CD4-positive, CD25-positive, alpha-beta regulatory T cell (primary cell): ENCODE measurements at places on chromosomes 2 and 18.

DNA sequence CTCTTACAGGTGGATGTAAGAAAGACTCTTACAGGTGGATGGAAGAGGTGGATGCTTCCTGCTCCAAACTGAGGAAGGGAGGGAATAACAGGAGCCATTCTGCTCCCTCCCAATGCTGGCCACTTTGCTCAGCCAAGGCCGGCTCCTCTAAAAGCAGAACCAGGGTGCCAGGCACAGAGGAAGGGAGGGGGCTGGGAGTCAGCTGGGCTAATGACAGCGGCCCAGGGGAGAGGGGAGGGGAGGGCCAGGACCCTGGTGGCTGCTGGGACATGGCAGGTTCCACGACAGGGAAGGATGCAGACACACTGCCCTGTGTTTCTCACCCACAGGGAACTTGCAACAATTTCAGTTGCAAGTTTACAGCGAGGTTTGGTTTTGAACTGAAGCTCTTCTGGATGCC, 173.4 kb downstream of the ANAPC1 start:
- peaks cover 9% of the 10 kb centered on the region for H3K4me1 ChIP-seq
- no peak overlapping the region for H3K4me3 ChIP-seq
- H3K27ac ChIP-seq: no peak overlapping the region
- no peak for DNase-seq
- H3K36me3 ChIP-seq: no peaks in the 10 kb centered on the region

DNA sequence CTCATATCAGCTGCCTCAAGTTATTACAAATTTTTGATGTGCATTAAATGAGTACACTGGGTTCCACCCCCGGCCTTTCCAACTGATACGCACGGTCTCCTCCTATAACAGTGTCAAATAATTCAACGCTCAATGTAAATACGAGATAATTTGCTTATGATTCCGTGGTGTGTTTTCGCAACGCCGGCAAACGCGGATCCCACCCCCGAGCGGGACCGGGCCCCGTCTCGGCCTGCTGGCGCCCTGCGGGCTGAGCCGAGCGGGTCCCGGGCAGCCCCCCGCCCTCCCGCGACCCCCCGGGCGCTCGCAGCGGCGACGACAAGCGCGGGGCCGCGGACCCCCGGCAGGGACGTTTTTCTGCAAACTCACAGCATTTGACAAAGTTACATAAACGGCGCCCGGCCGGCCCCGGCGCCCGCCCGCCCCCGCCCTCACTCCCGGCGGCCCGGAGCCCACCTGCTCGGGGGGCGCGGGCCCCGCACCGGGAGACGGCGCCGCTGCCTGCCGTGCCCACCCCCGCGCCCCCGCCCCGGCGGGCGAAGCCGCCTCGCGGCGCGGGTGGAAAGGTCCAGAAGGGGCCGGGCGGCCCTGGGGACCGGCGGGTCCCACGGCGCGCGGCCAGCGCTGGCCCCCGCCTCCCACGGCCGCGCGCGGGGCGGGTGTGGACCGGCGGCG, 762 bp downstream of the HDAC4 start:
- no peaks in the 10 kb centered on the region for H3K27me3 ChIP-seq
- peak overlapping the region; percentile 63 for H3K27ac ChIP-seq
- no peak for DNase-seq
- H3K36me3 ChIP-seq: no peaks in the 10 kb centered on the region
- H3K4me3 ChIP-seq: peak overlapping the region; percentile 91

- no peaks in the 10 kb centered on the region for H3K36me3 ChIP-seq
- no peaks in the 10 kb centered on the region for H3K27me3 ChIP-seq
- no peak overlapping the region for H3K27ac ChIP-seq
- DNase-seq: peak; percentile 56
- peak overlapping the region; percentile 28 for H3K4me3 ChIP-seq
- H3K4me1 ChIP-seq: peaks cover 10% of the 10 kb centered on the region
Measured at GRCh38 chr2:180983468-180984242, 3.2 kb downstream of the UBE2E3 start.

DNA sequence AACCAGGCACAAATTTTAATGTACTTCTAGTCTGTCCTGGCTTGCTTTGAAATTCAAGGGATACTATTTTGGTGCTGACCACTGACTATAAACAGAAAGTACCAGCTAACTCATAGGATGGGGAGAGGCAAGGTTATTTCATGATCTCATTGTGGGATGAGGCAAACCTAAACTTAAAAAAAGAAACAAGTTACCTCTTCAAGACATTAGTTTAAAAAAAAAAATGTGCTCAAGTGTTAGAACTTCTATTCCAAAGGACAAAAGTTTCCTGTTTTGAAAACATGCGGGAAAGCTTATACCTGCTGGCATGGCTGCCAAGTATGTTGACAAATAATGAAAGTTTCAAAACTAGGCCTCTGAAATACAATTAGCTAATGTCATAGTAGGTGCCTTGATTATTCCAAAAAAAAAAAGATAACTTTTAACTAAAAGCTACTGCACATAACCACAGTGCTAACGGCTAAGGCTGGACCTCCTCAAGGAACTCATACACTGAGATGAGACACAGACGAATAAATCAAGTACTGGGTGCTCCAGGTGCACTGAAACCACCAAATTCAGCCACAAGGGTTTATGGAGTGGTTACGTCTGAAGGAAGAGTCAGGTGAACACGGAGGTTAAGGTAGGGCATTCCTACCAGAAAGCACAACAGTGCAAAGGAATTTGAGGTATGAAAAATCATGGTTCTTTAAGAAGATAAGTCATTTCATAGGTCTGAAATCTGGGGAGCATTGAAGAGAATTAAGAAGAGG, 38.1 kb downstream of the TMEM131 start:
- H3K27ac ChIP-seq: no peak overlapping the region
- H3K4me1 ChIP-seq: no peaks in the 10 kb centered on the region
- H3K4me3 ChIP-seq: no peak overlapping the region
- H3K27me3 ChIP-seq: no peaks in the 10 kb centered on the region

- H3K36me3 ChIP-seq: no peaks in the 10 kb centered on the region
- no peak overlapping the region for H3K4me3 ChIP-seq
- no peak overlapping the region for H3K27ac ChIP-seq
- no peak for DNase-seq
Measured at GRCh38 chr2:19819097-19820065, 82.4 kb downstream of the TTC32 start.

GRCh38 chr18:38301621-38302020, 736.0 kb upstream of the CELF4 start:
- no peaks in the 10 kb centered on the region for H3K27me3 ChIP-seq
- H3K4me1 ChIP-seq: no peaks in the 10 kb centered on the region
- H3K27ac ChIP-seq: no peak overlapping the region
- H3K4me3 ChIP-seq: no peak overlapping the region
- no peaks in the 10 kb centered on the region for H3K36me3 ChIP-seq

DNA sequence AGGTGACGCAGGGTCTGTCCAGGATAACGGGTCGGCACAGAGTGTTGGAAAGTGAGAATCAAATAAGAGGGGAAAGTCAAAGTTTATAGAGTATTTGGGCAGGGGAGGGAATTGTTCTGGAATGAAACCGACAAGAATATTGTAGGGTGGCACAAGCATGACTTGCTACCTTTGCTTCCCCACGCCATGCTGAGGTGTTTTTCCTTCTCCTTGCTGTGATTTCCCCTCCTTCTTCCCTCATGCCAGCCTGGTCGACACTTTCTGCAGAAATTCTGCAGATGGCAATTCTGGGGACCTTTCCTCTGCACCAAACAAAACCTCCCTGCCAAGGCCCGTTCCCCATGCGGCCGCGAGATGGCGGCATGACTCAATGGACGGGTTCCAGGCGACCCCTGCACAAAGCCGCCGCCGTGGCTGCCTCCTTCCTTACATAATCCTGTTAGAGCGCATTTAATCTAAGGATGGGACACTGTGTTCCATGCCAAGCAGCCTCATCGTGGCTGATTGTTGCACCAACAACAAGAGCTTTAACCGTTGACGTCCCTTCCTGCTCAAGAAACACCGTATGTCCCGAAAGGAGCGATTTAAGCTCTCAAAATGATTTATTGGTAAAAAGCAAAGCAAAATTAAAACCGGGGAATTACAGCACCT, at the start of gene MRO:
MRO (minus strand) TSS at position 289 of the 651 bp plus-strand sequence. CDS start 10,616 bp downstream, outside the sequence.
- H3K27ac ChIP-seq: no peak within 1 kb of the TSS
- peak within 1 kb of the TSS; percentile 81 for H3K4me3 ChIP-seq
- H3K27me3 ChIP-seq: peaks cover 5% of the 10 kb centered on the region
- peak; percentile 81 for DNase-seq
- H3K4me1 ChIP-seq: peaks cover 10% of the 10 kb centered on the region

- DNase-seq: no peak
- no peaks in the 10 kb centered on the region for H3K36me3 ChIP-seq
- no peak overlapping the region for H3K27ac ChIP-seq
- no peaks in the 10 kb centered on the region for H3K4me1 ChIP-seq
Measured at GRCh38 chr18:22451796-22452195, 34.1 kb upstream of the CTAGE1 start.

DNA sequence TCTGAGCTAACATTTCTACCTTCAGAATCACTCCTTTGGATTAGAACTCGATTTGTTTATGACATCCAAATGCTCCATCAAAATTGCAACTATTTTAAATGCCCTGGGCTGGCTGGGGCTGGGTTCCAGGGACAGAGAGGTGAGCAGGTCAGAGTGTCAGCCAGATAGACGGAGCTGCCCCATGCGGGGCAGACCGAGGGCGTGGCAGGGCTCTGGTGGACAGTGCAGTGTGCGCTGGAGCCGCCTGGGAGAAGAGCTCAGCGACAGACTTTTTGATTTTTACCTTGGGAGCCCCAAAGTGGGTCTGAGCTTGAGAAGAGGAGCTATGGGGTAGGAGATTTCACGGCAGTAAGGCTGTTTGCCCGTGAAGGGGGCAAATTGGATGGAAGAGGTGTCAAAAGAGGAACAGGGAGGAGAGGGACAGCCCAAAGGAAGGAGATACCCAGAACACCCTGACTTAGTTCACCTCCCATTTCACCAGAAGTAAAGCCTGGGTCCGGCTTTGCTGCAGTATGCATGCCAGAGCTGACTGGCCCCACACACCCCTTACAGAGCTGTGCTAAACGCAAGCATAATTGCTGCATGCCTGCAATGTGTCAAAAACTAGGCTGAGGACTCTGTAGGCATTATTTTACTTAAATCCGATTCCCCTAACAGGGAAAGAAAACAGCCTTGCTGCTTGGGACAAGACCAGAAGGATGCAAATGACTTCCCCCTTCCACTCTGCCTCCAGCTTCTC, 33.7 kb downstream of the EN1 start:
- DNase-seq: no peak
- no peaks in the 10 kb centered on the region for H3K4me1 ChIP-seq
- no peak overlapping the region for H3K27ac ChIP-seq
- no peak overlapping the region for H3K4me3 ChIP-seq
- no peaks in the 10 kb centered on the region for H3K36me3 ChIP-seq

DNA sequence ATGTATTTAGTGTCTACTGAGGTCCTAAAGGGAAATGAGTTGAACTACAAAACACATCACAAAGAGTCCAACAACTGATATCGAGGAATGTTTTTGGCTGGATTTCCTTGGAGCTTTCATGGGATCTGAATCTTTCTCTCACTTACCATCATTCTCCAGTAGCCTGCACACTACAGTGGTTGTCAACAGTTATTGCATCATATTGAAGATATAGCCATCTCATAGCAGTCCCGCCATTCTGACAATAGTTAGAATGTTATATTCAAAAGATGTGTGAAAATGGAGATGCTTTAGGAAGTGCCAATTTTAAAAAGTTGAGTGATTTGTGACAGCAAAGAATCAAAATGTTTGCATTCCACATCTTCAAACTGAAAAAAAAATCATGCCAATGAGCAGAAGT, 186.8 kb downstream of the DSC3 start:
- no peak for DNase-seq
- H3K4me3 ChIP-seq: no peak overlapping the region
- no peak overlapping the region for H3K27ac ChIP-seq
- no peaks in the 10 kb centered on the region for H3K27me3 ChIP-seq
- H3K36me3 ChIP-seq: no peaks in the 10 kb centered on the region

GRCh38 chr18:77058290-77058835, 74.2 kb downstream of the MBP start:
- no peaks in the 10 kb centered on the region for H3K27me3 ChIP-seq
- no peak overlapping the region for H3K4me3 ChIP-seq
- no peak overlapping the region for H3K27ac ChIP-seq
- no peak for DNase-seq
- H3K36me3 ChIP-seq: peaks cover 3% of the 10 kb centered on the region

- DNase-seq: no peak
- H3K27me3 ChIP-seq: no peaks in the 10 kb centered on the region
- H3K4me1 ChIP-seq: peaks cover 18% of the 10 kb centered on the region
- H3K4me3 ChIP-seq: no peak overlapping the region
- no peak overlapping the region for H3K27ac ChIP-seq
- H3K36me3 ChIP-seq: no peaks in the 10 kb centered on the region
Measured at GRCh38 chr2:105376789-105377240, 22.0 kb downstream of the FHL2 start.

DNA sequence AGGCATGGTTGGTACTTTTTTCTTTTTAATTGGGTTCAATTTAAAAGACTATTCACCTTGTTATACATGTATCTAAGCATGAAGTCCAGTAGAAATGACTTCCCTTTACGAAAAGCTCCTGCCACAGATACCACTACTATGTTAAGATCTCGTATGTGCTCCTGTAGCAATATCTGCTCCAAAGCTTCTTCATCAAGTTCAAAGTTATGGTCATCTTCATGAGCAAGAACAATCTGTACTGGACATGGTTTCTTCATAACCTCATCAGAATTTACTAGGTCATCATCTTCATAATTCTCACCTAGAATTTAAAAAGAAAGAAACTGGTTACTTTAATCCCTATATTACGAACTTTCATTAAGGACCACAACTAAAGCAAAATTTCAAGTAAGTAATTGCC, 33.9 kb downstream of the ATL2 start:
- no peaks in the 10 kb centered on the region for H3K27me3 ChIP-seq
- H3K4me1 ChIP-seq: no peaks in the 10 kb centered on the region
- H3K27ac ChIP-seq: no peak overlapping the region
- H3K36me3 ChIP-seq: peaks cover 26% of the 10 kb centered on the region
- no peak for DNase-seq
- H3K4me3 ChIP-seq: no peak overlapping the region

DNA sequence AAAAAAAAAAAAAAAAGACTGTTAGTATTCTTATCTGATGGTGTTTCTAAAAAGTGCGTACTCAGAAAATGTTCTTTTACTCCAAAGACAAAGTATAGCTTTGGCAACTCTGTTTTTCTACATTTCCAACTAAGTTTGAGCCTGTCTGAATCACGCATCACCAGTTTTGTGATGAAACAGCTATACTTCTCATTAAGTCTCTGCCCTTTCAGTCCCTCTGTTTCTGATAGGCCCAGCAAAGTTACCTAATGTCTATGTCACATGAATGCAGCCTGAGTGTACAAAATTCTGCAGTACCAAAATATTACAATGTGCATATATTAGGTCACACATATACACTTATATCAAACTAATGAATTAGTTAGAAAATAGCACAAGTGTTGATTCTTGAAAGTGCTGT, 22.4 kb downstream of the TWSG1 start:
- H3K36me3 ChIP-seq: no peaks in the 10 kb centered on the region
- no peak for DNase-seq
- no peaks in the 10 kb centered on the region for H3K4me1 ChIP-seq

DNA sequence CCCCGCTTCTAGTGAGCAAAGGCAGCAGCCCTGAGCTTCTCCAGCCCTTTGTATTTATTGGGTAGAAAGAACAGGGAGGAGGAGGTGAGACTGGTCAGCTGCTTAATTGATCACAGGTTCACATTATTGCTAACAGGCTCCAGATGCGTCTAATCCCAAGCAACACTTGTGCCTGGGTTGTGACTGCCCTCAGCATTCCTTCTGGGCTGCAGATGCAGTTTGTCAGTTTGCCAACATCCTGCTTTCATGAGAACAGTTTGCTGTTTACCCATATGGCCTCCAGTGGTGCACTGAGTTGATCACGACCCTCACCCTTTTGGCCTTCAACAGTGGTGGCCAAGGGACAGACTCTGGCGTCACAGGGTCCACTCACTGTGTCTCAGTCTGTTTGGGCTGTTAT, 159.5 kb upstream of the ZNF516 start:
- no peak overlapping the region for H3K4me3 ChIP-seq
- H3K36me3 ChIP-seq: no peaks in the 10 kb centered on the region
- no peak for DNase-seq
- no peak overlapping the region for H3K27ac ChIP-seq
